NCI-H2081 (cell line): ENCODE measurements at places on chromosomes 7 and 10.
A peak's percentile ranks its signal among the peaks of the same experiment; 100 is the strongest.

GRCh38 chr7:86644282-86645224 is 844 bp downstream of the GRM3 start:
- DNase-seq = no peak

DNA sequence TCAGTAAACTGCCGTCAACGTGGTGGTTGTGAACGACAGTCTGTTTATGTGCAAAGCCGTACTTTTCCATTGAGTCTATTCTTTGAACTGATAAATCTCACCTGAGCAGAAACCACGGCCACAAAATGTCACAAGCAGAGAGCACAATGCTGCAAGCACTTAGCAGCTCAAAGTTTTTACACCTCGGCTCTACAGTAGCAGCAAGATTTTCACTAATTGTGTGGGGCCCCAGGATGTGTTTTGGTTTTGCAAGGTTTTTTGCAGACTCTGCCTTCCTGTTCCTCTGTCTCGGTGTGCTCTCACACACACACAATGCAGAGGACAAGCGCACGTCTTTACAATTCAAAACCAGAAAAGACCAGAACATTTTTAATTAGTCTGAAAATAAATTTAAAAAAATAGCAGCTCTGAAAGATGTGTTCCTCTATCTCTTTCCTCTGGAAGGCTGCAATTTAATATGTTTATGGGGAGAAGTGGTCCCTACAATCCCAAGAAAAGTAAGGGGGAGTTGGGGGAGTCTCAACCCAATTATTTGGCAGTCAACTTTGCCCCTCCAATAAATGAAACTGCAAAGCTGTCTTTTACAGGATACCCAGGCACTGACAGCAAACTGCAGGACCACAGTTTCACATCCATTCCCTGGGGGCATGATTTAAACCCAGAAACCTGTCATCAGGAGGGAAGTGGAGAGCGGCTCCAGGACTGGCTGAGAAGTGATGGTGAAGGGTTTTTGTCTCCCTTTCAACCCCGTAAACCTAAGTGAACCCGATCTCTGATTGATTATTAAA is 73.8 kb upstream of the SFMBT2 start:
- no peak for DNase-seq

- no peak for DNase-seq
Measured at GRCh38 chr10:114609518-114610426, 48.3 kb downstream of the ABLIM1 start.

DNA sequence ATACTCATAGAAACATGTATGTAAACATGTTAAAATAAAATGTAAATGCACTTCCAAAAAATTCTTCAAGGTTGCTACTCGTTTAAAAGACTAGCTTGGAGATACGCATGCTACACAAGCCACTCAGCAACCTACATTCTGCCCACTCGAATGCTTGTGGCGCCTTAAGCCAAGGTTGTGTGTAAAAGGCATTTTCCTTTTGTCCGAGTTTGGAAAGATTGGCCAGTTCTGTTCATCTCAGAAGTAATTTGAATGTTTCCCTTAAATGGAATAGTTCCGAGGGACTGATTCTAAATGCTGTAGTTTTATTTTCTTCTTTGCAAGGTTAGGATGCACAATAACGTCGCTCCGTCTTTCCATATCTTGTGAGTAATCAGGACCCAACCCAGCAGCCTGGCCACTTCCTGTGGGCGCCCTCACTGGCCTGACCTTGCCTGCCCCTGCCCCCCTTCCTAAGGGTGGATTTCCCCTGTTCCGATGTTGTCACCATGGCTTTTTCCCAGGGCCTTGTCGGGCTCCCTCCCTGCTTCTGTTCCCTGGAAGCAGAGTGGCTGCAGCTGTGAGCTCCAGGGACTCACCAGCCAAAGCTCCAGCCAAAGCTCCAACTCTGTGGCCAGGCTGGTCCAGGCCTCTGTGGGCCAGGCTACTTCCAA is 70.6 kb downstream of the PTPRE start:
- DNase-seq = no peak

DNA sequence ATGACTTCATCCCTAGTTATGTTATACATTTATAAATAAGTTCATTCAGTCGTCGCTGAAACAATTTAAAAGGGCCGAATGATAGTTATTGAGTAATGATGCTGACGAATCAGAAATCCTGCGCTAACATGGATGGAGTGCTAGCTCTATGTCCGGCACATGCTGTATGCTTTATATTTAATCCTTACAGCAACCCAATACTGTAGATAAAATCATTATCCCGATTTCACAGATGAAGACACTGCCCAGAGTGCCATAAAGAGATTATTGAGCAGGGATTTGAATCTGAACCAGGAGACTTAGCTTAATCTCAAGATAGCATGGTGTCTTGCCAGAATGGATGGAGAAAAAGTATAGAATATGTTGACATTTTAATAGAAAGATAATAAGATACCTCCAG is 1.1 kb upstream of the ICA1 start:
- peak; percentile 43 for DNase-seq

DNA sequence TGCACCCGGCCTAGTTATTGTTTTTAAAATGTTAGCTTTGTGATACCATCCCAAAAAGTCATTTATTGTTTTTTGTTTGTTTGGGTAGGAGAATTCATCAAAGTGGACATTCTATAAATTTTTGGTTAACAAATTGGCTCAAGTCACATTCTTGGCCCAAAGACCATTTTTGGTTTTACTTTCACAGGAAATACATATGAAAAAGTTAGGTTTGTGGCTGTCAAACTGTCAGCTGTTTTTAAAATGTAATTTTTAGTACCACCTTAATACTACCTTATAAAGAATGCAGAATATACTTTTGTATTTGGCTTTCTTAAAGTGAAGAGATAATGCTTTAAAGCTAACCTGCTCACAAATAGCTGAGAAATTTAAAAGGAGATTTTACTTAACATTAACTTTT is 25.1 kb downstream of the TMEM168 start:
- no peak for DNase-seq

- no peak for DNase-seq
Measured at GRCh38 chr7:42981601-42982000, 49.4 kb downstream of the MRPL32 start.

- DNase-seq = no peak
Measured at GRCh38 chr10:26844396-26844975, 16.3 kb downstream of the ABI1 start.

DNA sequence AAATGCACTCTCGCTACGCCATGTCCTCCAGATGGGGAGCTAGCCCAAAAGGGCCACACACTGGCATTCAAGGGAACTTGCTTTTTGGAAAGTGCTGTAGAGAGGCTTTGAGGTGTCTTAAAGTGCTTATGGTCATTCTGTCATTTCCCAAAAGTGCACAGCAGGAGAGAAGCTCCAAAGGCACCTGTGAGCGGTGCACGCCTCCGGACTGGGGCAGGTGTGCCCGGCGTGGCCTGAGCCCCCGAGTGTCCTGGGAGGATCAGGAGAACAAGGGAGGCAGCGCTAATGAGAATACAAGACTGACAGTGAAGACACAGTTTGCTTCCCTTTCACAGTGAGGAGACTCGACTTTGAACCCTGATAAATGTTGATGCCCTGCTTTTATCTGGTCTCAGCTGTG is 419.0 kb upstream of the MKI67 start:
- DNase-seq = no peak
